ENCODE measurements at places on chromosomes 12 and 14. TPM values are rescaled to one million over a fixed set of nuclear protein-coding genes. Genes with fewer than 3 reads are reported as not detected.

FAM90A1 gene
- not detected for total RNA-seq

DNA sequence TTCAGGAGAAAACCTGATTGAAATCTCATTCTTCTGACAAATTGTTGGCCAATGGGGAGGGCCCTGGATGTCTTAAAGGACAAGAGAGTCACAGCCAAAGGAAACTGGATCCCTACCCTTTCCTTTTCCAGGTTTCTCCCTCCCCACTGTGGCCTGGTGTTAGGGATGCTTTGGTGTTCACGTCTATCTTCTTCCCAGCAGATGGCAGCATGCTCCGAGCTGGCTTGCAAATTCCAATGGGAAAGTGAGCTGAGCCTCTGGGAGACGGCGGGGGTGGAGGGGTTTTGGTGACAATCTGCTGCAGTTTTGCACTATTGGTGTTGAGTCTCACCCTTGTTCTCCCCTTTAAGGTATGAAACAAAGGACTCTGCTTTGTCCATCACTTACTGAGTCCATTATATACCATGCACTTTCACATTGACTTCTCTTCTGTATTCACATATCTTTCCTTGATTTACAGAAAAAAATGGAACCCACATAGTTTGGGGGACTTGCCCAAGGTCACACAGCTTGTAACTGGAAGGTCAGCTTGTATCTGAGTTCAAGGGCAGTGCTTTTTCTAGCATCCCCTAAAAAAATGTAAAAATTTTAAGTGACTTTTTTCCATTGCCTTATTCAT is 39.3 kb downstream of the CCDC177 start:
- H3K4me3 ChIP-seq, result no peak overlapping the region
- H3K4me1 ChIP-seq, result no peaks in the 10 kb centered on the region
- no peak for DNase-seq

- H3K36me3 ChIP-seq, result peaks cover 67% of the 10 kb centered on the region
- peaks cover 28% of the 10 kb centered on the region for H3K4me1 ChIP-seq
- H3K4me3 ChIP-seq, result no peak overlapping the region
- no peak overlapping the region for H3K27ac ChIP-seq
Measured at GRCh38 chr12:57609781-57610553, 1.3 kb upstream of the ARHGEF25 start.

- H3K36me3 ChIP-seq, result no peaks in the 10 kb centered on the region
- H3K4me1 ChIP-seq, result peaks cover 8% of the 10 kb centered on the region
- no peak overlapping the region for H3K27ac ChIP-seq
- peaks cover 90% of the 10 kb centered on the region for H3K27me3 ChIP-seq
Measured at GRCh38 chr12:113472191-113473121, 785 bp upstream of the LHX5 start.

GRCh38 chr14:72883961-72884360 is 9.9 kb downstream of the DPF3 start:
- no peaks in the 10 kb centered on the region for H3K36me3 ChIP-seq
- no peaks in the 10 kb centered on the region for H3K27me3 ChIP-seq
- DNase-seq, result peak; percentile 49
- H3K27ac ChIP-seq, result peak overlapping the region; percentile 45
- H3K4me3 ChIP-seq, result no peak overlapping the region

Measured in SJSA1 (cell line).